ENCODE measurements at places on chromosomes 3 and 15.
A peak's percentile ranks its signal among the peaks of the same experiment; 100 is the strongest.

DNA sequence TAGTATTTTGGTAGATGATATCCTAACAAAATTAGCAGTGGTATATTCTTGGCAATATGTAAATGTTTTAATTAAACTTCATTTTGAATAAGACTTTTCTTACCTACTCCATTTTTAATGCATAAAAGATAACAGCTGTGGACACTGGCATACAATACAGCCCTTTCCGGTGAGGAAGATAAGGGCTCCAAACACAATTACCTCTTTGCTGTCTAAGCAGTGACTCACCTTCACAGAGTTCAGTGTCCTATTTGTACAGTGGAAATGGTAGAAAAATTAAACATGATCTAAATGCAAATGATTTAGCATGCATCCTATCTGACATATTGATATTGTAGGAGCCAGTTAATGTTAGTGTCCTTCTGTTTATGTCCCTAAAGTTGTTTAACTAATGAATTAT is 969.4 kb downstream of the PLOD2 start:
- DNase-seq, result no peak

DNA sequence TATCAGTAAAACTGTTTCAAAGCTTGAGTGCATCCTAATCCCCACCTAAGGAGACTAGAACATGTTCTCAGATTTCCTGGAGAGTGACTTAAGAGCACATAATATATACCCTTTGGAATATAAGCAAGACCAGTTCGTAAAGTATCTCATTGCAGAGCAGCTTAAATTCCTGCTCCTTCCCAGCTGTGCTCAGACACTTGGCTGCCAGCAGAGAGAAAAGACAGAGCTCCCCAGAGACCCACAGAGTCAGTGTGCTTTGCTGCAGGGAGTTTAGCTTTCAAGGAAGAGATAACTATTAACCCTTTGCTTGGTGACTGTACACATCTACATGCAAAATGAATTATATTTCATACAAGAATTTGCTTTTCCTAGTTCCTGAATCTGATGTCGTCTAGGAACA is 338.1 kb upstream of the ARHGEF26 start:
- no peak for DNase-seq

GRCh38 chr15:72372361-72372760 is 3.5 kb downstream of the HEXA start:
- DNase-seq, result no peak

DNA sequence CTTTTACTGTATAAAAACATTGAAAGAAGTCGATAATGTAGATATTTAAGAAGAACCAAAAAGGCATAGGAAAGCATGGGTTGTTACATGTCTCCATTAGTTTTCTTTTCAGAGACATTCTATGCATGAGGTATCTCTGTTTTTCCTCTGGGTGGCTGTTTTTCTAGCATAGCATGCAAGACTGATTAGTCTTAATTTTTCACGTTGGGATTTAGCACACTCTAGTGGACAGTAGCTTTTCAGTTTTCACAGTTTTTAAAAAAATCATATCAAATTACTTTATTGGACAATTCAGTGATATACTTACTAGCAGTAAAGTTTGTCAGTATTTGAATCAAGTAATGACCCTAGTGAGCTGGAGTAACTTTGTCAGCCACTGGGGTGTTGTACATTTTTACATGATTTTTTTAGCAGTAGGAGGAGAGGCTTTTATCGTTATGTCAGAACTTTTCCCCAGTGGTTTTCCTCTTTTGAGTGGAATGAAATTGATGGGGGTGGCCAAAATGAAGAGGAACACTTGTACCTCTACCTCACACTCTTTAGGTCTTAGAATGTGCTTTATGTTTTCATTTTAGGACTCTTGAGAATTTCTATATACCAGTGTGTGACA is 57.2 kb downstream of the SEC22A start:
- no peak for DNase-seq

- DNase-seq, result no peak
These were observed 55.9 kb upstream of the PLCL2 start for GRCh38 chr3:16828815-16829214.

DNA sequence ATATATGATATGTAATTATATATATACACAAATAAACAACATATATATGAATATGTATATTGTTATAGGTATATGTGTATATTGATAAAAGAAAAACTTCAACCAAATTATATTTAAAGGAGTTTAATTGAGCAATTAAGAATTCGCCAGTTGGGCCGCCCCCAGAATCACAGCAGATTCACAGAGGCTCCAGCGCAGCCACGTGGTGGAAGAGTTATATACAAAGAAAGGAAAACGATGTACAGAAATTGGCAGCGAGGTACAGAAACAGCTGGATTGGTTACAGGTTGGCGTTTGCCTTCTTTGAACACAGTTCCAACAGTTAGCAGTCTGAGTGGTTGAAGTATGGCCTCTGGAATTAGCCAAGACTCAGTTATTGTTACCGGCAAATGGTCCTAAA is 137.3 kb upstream of the SLC24A5 start:
- no peak for DNase-seq

- no peak for DNase-seq
These were observed 193.9 kb downstream of the XXYLT1 start for GRCh38 chr3:195076981-195077610.

DNA sequence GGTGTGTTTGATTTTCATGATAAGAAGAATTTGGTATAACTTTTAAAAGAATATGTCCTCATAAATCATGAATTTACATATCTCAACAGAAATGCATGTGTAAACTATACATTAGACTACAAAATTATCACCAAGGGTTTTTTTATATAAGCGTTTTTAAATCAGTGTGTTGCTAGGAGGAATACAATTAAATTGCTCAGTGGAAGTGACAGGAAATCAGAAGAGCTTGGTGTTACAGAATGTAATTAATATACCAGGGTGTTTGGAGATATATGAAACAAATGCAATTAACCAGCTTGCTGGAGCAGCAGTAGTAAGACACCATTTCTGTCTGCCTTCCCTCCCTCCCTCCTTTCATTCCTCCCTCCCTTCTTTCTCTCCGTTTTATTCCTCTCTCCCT is 2.4 kb downstream of the ROBO2 start:
- no peak for DNase-seq

- DNase-seq, result no peak
These were observed 487.5 kb upstream of the WNT5A start for GRCh38 chr3:55974421-55975165.

DNA sequence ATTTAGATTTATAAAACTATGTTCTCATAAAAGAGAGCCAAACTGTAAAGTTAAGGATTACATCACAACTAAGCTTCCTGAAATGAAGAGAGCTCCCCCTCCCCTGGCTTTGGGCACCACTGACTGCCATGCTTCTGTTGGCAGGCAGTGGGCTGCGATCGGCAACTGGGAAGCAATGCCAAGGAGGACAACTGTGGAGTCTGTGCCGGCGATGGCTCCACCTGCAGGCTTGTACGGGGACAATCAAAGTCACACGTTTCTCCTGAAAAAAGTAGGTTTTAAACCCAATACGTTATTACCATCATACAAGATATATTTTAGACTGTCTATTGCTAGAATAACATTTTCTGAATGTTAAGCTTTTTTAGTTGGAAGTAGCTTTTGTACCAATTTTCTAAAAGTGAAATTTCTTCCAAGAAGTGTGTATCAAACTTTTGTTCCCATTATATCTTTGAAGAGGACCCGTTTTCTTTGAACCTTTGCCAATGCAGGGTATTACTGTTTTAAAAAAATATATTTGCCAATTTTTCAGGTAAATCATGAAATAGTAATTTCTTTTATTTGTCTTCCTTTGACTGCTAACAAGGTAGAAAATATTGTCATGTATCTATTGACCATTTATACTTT is 184.1 kb downstream of the ADAMTSL3 start:
- DNase-seq, result no peak

GRCh38 chr3:165799026-165799425 is 38.2 kb downstream of the BCHE start:
- no peak for DNase-seq

GRCh38 chr3:43676441-43676840 is 14.3 kb upstream of the ABHD5 start:
- no peak for DNase-seq

DNA sequence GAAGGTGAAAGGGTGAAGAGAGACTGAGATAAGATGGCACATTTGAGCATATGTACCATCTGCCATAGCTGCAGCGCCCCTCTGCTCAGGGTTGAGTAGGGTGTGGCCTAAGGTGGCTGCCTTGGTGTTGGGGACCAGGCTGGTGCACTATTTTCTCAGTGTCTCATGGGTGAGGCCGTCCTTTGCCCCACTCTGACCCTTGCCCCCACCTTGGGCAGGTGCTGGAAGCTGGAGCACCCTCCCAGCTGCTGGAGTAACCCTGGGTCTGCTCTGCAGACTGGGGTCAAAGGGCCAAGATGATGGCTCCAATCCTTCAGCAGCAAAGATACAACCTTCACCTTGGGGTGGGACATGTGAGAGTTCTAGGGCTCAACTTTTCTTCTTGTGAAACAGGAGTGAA is 69.2 kb downstream of the DAPK2 start:
- DNase-seq, result no peak

GRCh38 chr3:101521211-101521701 is 8.2 kb upstream of the SENP7 start:
- DNase-seq, result no peak

- no peak for DNase-seq
These were observed 25.0 kb downstream of the MITF start for GRCh38 chr3:69764121-69764741.

GRCh38 chr15:68801572-68802148 is 19.0 kb downstream of the ANP32A start:
- peak; percentile 16 for DNase-seq

DNA sequence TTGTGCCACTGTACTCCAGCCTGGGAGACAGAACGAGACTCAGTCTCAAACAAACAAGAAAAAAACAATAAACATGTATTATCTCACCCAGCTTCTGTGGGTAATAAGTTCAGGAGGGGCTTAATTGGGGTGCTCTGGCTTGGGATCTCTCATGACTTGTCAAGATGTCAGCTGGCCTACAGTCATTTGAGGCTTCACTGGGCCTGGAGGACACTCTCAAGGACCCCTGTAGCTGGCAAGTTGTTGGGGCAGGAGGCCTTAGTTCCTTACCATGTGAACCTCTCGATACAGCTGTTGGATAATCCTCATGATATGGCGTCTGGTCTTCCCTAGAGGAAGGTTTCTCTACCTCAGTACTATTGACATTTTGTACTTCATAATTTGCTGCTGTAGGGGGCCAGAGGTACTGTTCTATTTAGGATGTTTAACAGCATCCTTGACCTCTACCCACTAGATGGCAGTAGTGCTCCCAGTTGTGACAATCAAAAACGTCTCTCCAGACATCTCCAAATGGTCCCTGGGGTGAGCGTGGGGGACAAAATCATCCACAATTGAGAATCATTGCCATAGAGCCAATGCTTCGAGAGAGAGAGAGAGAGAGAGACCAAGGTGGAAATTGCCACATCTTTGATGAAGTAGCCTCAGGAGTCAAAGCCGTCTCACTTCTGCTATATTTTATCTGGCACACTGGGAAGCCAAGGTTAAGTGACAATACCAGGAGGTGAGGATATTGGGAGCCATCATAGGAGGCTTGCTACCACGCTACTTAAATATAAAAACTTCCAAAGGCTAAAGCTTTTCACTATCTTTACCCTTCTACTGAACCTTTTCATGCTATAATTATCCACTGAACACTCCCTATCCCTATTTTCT is 23.9 kb upstream of the SLTM start:
- DNase-seq, result no peak

Measured in mesenteric fat pad (tissue), 1 donor.